Stromal cell of bone marrow (primary cell): ENCODE measurements at places on chromosomes 7 and 10.

DNA sequence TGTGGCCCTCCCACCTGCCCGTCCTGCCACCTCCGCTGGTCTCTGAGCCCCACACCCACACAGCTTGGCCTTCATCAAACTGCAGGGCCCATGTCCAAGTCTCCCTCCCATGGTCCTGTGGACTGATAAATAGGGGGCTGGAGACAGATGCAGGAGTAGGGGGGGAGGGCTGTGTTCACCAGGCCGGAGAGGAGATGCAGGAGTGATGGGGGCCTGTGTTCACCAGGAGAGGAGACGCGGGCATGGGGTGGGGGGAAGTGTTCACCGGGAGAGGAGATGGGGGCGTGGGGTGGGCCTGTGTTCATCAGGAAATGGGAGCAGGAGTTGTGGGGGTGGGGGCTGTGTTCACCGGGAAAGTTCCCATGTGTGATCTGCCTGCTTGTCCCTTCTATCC is 37.0 kb downstream of the JAKMIP3 start:
- no peak for DNase-seq

DNA sequence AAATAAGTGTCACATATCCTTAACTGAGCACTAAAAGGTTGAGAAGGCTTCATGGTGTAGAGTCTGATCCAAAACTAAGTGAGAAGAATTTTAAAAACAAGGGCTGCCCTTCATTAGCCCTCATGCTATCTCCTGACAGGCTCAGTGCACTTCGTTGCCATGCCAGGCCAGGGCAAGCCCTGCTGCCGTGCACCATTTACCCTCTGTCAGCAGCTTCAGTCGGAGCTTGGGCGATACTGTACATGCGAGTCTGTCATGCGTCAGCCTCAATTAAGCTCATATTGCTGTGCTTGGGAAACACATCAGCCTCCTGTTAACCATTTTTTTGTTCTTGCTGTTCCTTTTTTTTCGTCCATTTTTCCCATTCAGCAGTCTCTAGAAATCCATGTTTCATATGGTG is 166.6 kb downstream of the VTI1A start:
- no peak for DNase-seq

GRCh38 chr7:120550494-120551048 is 277.6 kb downstream of the KCND2 start:
- peak; percentile 22 for DNase-seq

- DNase-seq: no peak
Observed at GRCh38 chr7:75608451-75609122, 116.5 kb downstream of the SPDYE5 start.

- no peak for DNase-seq
Observed at GRCh38 chr10:90817128-90817889, 40.5 kb downstream of the HTR7 start.

- DNase-seq: no peak
Observed at GRCh38 chr10:6612371-6612770, 32.3 kb upstream of the PRKCQ start.
